Stimulated activated CD8-positive, alpha-beta memory T cell treated with anti-CD3 and anti-CD28 coated beads, Interleukin-4, amount 100 ng/mL, for 1 hour (primary cell): ENCODE measurements at places on chromosomes 4 and X.
A peak's percentile ranks its signal among the peaks of the same experiment; 100 is the strongest.

DNA sequence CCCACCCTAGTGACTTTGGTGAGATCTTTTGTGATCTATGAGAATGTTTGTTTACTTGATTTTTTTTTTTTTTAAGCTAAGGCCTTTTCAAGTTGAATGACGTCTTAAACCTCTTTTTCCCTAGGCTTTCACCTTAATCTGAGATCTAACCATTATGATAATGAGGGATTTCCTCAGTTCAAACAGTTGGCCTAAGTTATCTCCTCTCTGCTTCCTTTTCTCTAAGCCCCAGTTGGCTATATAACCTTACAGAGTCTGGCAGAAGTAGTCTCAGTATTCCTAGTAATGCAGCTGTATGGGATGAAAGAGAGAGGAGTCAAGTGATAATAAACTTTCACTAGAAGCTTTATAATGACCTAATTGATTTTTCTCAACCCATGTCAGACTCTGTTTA lies 99.0 kb downstream of the STIM2 start:
- no peak for DNase-seq

DNA sequence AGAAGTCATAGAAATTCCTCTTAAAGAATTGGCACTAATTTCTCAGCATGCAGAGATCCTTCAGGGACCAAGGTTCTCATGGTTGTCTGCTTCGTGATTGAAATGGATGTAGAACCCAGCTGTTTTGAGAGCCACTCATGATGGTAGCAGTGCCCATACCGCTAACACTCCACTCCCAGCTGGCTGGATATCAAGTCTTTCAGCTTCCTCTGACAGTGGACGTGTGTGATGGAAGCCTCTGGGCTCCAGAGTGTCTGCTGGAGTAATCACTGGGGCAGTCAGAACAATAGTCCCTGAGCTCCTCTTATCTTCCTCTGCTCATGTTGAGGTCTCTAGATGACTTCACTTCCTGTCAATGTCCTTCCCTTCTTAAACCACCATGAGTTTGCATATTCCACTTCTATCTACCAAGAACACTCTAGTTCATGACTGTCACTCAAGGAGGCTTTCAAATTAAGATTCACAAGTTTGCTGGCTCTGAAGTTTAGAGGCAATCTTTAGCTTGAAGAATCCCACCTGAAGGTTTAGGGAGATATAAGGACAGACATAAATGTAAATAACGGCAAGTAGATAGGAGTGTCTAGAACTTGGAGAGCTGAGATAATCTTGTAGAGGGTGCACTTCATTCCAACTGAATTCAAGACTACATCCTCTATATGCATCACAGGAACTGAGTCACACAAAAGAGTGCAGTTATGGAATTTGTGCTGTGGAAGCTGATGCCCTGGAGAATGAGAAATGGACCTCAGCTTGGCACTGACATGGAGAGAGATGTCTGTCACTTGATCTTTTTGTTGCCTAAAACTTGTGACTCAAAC lies 64.5 kb upstream of the WDR1 start:
- no peak for DNase-seq

- peak; percentile 50 for DNase-seq
Observed at GRCh38 chrX:56563231-56564161, at the start of gene UBQLN2. UBQLN2 (plus strand) TSS chrX:56563627; CDS start chrX:56563874, 247 bp downstream.

GRCh38 chr4:8615921-8616787 lies 23.6 kb downstream of the CPZ start:
- DNase-seq = no peak

DNA sequence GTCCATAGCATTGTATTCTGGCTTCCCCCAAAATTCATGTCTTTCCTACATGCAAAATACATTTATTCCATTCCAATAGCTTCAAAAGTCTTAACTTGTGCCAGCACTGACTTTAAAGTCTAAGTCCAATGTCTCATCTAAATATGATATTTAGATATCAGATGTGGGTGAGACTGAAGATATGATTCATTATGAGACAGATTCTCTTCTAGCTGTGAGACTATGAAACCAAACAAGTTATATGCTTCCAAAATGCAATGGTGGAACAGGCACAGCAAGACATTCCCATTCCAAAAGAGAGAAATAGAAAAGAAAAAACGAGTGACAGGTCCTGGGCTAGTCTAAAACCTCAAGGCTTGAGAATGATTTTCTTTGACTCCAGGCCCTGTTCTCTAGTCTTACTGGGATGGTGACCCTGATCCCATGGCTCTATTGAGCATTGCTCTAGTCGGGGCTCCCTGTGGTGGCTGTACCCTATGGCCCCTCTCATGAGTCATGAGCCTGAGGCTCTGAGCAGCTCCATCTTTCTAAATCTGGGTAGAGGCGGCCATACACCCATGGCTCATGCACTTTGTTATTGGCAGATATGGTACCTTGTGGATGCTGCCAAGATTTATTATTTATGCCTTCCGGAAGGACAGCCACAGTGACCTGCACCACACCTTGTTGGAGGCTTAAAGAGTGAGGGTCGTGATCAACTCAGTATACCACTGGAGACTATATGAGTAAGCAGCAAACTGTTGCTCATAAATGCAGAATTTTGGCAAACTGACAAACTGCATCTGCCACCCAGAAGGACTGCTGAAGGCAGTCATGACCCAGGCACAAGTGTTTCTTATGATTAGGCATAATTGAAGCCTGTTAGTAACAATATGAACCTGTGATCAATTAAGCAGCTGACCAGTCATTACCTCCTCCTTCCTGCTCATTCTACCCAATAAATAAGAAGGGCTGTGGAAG lies 38.5 kb upstream of the BOD1L1 start:
- no peak for DNase-seq

GRCh38 chr4:59966758-59967157 lies 1233.4 kb upstream of the ADGRL3 start:
- DNase-seq = no peak

DNA sequence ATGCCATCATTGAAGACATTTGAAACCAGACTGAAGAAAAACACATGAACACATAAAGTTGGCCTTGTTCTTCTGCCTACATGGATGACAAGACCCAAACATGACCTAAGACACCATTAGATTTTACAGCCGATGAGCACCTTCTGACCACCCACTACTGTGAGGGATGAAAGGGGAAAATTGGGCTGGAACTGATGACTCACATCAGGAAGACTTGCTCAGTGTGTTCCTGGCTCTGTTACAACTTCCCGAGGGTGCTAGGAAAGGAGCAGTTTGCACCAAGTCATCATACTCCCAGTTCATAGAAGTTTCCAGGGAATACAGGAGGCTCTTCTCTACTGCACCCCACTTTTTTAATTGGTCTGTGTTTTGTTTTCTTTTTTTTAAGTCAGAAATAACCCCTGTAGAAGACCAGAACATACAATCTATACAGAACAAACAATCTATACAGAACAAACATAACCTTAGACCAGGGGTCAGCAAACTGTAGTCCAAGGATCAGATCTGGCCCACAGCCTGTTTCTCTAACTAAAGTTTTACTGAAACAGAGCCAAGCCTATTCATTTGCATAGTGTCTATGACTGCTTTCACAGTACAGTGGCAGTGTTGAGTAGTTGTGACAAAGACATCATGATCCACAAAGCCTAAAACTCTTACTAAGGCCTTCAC lies 25.3 kb downstream of the BTC start:
- DNase-seq = no peak

DNA sequence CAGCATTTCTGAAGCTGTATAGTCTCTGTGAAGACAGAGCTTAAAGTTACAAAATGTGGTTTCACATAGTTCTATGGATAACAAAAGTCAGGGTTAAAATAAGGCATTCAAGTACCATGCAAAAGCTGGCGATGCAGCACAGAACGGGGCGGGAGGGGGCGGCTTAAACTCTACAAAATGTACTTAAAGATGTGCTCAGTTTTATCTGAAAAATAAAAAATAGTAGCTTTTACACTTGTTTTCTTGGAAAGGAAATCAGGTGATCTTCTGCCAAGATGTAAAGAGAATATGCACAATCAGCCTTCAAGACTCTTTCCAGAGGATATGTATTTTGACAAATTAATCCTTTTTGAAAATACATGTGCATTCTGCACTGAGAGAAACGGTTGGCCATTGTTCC lies 301.7 kb upstream of the EMCN start:
- no peak for DNase-seq

DNA sequence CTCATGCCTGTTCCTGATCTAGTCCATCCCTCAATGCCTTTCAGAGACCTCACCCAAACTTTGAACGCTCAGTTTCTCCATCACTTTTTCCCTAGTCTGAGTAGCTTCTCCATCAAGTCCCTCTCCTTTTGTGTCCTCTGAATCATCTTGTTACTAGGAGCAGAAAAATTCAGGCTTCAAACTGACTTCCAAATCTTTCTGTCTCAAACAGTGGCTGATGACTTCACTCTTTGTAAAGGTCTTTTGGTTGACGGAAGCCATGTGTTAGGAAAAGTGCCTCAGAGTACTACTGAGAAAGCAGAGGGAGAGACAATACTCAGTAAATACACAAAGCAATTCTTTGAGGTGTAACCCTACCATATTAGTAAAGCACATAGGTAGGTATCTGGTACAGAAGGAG lies 65.7 kb upstream of the CAMK2D start:
- no peak for DNase-seq

GRCh38 chr4:80475236-80475635 lies 139.7 kb downstream of the CFAP299 start:
- no peak for DNase-seq

DNA sequence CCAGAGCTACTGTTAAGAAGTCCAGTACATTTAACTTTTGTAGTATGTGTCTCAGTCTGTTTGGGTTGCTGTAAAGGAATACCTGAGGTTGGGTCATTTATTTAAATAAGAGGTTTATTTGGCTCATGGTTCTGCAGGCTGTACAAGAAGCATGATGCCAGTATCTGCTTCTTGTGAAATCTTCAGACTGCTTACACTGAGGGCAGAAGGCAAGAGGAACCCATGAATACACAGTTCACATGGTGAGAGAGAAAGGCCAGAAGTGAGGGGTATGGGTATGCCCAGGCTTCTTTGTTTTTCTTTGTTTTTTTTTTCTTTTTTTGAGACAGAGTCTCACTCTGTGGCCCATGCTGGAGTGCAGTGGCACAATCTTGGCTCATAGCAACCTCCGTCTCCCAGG lies 6.0 kb upstream of the CISD2 start:
- DNase-seq = no peak

GRCh38 chr4:114420069-114420468 lies 178.5 kb upstream of the UGT8 start:
- DNase-seq = no peak

DNA sequence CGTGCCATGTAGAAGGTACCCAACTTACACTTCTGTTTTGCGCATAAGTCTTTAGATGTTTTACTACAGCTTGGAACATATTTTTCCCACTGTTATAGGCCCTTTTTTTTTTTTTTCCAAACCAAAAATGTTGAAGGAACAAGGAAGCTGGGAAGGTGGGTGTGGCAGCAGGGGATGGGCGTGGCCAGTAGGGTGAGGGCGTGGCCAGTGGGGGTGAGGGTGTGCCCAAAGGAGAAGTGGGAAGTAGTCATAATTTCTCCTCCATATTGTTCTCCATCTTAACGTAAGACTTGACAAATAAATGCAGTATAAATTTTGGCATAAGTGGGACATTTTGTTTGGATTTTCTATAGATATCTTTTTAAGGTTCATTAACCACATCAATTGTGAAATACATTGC lies 30.4 kb downstream of the CLDN22 start:
- no peak for DNase-seq

DNA sequence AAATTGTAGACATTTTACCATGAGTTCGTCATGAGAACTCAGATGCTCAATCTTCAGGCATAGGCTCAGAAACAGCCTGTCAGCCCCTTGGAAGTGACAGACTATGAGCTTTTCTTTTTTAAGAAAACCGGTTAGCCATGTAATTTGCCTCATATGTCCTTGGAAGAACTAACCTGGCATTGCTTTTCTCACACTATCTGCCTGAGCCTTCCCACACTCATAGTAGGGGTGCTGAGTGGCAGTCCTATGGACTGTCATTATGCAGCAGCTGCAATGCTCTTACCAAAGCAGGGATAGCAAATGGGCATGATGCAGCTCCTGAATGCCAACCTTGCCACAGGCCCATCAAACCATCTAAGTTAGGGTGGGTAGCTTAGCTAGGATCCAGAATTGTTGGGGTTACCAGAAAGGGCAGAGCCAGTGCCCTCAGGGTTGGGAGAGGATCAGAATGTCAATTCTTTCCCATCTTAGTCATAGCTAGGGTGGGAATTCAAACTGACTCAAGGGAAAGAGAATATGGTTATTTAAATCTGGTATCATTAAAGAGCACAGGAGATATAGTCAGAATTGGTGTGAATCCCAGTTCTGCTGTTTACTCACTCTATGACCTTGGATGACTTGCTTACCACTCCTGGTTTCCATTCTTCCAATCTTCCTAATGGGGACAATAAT lies 230.6 kb upstream of the CPEB2 start:
- no peak for DNase-seq

DNA sequence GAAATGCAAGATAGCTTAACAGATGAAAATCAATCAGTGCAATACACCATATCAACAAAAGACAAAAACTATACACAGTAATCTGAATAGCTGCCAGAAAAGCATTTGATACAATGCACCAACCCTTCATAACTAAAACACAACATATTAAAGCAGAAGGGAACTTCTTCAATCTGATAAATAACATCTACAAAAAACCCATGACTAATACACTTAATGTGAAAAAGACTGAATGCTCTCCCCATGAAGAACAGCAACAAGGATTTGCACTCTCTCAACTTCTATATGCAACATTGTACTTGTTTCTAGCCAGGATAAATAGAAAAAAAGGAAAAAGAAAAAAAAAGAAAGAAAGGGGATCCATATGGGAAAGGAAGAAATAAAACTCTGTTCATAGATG lies 139.7 kb downstream of the RBM47 start:
- no peak for DNase-seq

DNA sequence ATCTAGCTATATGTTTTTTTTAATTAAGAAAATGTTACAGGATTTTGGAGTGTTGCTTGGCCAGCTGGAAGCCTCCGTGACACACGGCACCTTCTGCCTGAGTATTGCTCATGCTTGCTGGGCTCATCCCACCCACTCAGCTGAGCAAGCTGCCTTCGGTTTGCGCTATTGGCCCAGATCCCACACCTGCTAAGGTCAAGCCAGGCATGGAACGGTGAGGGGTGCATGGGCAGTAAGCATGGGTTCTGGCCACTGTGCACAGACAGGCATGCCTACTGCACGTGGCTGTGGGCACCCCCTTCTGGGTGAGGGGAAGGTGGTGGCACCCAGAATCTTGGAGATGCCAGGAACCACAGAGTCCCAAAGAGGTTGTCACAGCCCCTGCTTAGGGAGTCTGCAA lies 1178.4 kb upstream of the PCDH7 start:
- no peak for DNase-seq

DNA sequence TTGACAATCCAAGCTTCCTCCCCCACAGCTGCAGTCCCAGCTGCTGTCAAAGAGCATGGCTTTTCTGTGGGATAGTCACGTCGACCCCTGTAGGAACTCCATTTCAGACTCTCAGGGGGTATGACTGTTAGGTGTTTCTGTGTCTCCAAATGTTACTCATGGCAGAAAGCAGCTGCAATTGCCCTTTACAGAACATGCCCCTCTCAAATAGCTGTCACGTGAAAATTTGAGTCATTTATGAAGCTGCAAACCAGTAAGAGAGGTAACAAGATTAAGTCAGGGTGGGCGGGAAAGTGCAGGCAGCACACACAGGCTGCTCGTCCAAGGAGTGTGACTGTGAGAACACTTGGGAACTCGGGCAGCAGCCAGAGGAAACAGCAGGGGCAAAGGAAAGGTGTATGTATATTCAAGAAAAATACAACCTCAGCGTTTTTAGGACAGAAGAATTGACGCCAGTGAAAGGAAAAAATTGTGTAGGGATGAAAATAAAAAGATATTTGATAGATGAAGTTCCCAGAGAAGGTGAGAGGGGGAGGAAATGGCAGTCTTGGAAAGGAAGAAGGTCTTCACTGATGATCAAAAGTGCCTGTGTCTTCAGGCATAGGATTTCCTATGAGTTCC lies 66.5 kb upstream of the TMEM184C start:
- DNase-seq = no peak
